ENCODE measurements at places on chromosomes 11 and 22. TPM values are rescaled to one million over a fixed set of nuclear protein-coding genes. Genes with fewer than 3 reads are reported as not detected.

Gene NXPE2
- 0.12 TPM for total RNA-seq

Gene CD44
- total RNA-seq, result 19.6 TPM

Gene KCNJ4
- 20.5 TPM for total RNA-seq

Gene PATL1
- 24.5 TPM for total RNA-seq

Gene NNMT
- 26.4 TPM for total RNA-seq

Gene TMEM121B
- total RNA-seq, result 1.7 TPM

Gene MOGAT2
- 0.17 TPM for total RNA-seq

Gene CSNK2A3
- total RNA-seq, result 1.1 TPM

Gene SERPING1
- total RNA-seq, result 121 TPM

Gene PDGFD
- total RNA-seq, result 9.8 TPM

Gene USP2
- total RNA-seq, result 173 TPM

Gene TMEM191C
- 0.74 TPM for total RNA-seq

Gene OR8J1
- total RNA-seq, result not detected

Gene KBTBD3
- total RNA-seq, result 10.0 TPM

Gene HBE1
- total RNA-seq, result not detected

Gene IFITM5
- not detected for total RNA-seq

Gene MCAM
- total RNA-seq, result 44.7 TPM

Gene SORL1
- total RNA-seq, result 11.9 TPM

Gene NLRX1
- total RNA-seq, result 31.2 TPM

Gene CHADL
- 25.4 TPM for total RNA-seq

Gene CRYBB3
- total RNA-seq, result not detected

Gene IGLL1
- not detected for total RNA-seq

Gene MAPK11
- 9.1 TPM for total RNA-seq

Gene GLYAT
- total RNA-seq, result 0.59 TPM
